ENCODE measurements at places on chromosomes 12 and 14. TPM values are rescaled to one million over a fixed set of nuclear protein-coding genes. Genes with fewer than 3 reads are reported as not detected.

FAIM2 gene
- 0.30 TPM for total RNA-seq

HOXC9 gene
- total RNA-seq, result 0.23 TPM

TIGAR gene
- total RNA-seq, result 13.9 TPM

- H3K4me3 ChIP-seq, result no peak overlapping the region
- no peak for DNase-seq
- H3K36me3 ChIP-seq, result no peaks in the 10 kb centered on the region
- no peak overlapping the region for H3K27ac ChIP-seq
These were observed 11.7 kb upstream of the PTHLH start for GRCh38 chr12:27984275-27984674.

SMIM41 gene
- 19.2 TPM for total RNA-seq

GRCh38 chr12:95548539-95549391, 2.5 kb downstream of the USP44 start:
- H3K36me3 ChIP-seq, result no peaks in the 10 kb centered on the region
- H3K27me3 ChIP-seq, result peaks cover 9% of the 10 kb centered on the region
- peak overlapping the region; percentile 94 for H3K27ac ChIP-seq
- H3K4me1 ChIP-seq, result peaks cover 4% of the 10 kb centered on the region
- DNase-seq, result peak; percentile 95

CD4 gene
- 86.6 TPM for total RNA-seq

DNA sequence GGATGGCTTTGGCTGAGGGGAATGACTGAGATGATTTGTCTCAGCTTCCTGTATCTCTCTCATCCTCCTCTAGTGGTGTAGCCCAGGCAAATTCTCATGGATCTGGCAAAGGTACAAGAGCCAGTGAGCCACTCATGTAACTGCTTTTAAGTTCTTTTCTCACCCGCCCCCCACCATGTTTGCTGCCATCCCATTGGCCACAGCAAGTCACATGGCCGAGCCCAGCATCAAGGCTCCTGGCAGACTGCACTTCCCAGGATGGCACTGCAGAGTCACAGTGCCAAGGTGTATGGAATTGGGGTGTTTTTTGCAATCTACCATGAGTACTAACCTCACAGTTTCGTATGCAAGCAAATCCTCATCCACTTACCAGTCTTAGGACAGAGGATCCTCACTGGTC, 50.9 kb downstream of the CHST11 start:
- no peaks in the 10 kb centered on the region for H3K36me3 ChIP-seq
- DNase-seq, result no peak
- H3K4me1 ChIP-seq, result peaks cover 61% of the 10 kb centered on the region
- H3K27ac ChIP-seq, result no peak overlapping the region
- H3K27me3 ChIP-seq, result no peaks in the 10 kb centered on the region
- no peak overlapping the region for H3K4me3 ChIP-seq

DNA sequence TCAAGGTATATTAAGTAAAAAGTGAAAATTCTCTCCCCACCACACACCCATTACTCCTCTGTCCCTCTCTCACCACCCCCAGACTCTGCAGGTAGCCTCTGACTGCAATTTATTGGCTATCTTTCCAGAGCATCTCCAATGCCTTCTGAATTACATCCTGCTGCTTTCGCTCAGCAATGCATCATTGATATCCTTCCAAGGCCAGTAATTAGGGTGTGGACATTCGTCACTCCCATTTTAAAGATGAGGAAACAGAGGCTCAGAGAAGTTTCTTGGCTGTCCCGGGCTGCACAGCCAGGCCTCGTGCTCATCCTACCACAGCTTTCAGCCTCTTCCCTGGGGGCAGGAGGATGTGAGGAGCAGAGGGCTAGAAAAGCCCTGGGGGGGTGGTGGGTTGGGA, 23.6 kb upstream of the PGF start:
- DNase-seq, result no peak
- H3K4me1 ChIP-seq, result peaks cover 3% of the 10 kb centered on the region
- H3K36me3 ChIP-seq, result no peaks in the 10 kb centered on the region

- no peaks in the 10 kb centered on the region for H3K36me3 ChIP-seq
- H3K4me1 ChIP-seq, result no peaks in the 10 kb centered on the region
- DNase-seq, result no peak
- no peaks in the 10 kb centered on the region for H3K27me3 ChIP-seq
- H3K27ac ChIP-seq, result no peak overlapping the region
These were observed 463.8 kb downstream of the APAF1 start for GRCh38 chr12:99108924-99109323.

DNA sequence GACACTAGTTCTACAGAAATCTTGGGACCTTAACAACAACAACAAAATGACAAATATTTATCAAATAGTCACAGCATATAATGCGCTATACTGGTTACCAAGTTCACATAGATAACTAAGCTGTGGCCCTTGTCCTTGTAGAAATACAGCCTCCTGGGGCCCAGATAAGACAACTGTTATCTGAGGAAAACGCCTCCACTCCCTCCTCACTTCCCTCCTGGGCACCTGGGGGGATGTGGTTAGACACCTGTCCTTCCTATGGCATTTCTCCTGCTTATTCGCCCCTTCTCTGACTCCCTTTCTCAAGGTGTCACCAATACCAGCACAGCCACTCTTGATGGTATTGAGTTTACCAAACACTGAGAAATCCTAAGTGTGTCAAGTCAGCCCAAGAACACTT, 419.4 kb downstream of the RAD51B start:
- no peaks in the 10 kb centered on the region for H3K27me3 ChIP-seq
- no peak for DNase-seq

Measured in upper lobe of left lung (tissue), 6 donors.